GM23248 (cell line): ENCODE measurements at places on chromosomes 4 and X. TPM values are rescaled to one million over a fixed set of nuclear protein-coding genes. Genes with fewer than 3 reads are reported as not detected.

ADH1B gene
- not detected in 2 replicates for total RNA-seq

DNA sequence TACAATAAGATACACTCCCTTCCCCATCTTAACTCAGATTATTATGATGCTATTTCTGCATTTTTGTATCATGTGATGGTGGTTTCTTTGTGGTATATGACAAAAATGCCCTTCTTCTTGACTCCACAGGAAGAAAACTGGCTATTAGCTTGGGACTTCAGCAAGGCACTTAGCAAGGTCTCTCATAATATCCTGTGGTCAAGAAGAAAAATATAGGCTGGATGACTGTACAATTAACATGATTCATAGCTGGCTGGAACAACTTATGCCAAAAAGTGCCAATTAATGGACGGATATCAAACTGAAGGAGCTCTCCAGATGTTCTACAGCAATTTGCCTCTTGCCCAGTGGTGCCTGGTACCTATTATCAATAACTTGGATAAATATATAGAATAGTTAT is 2.3 kb upstream of the MID1IP1 start:
- no peak overlapping the region for H3K27ac ChIP-seq
- H3K4me1 ChIP-seq = peaks cover 45% of the 10 kb centered on the region
- DNase-seq = peak; percentile 78
- no peaks in the 10 kb centered on the region for H3K36me3 ChIP-seq
- no peak overlapping the region for H3K4me3 ChIP-seq

GRCh38 chrX:723781-724180 is 93.2 kb downstream of the SHOX start:
- H3K27me3 ChIP-seq = no peaks in the 10 kb centered on the region
- no peak overlapping the region for H3K27ac ChIP-seq
- no peak overlapping the region for H3K4me3 ChIP-seq
- H3K36me3 ChIP-seq = no peaks in the 10 kb centered on the region
- H3K4me1 ChIP-seq = no peaks in the 10 kb centered on the region

TXLNG gene
- total RNA-seq = 6.1 and 6.4 TPM in 2 replicates

GRCh38 chrX:136126872-136127406 is 20.4 kb upstream of the FHL1 start:
- no peak overlapping the region for H3K27ac ChIP-seq
- no peaks in the 10 kb centered on the region for H3K36me3 ChIP-seq
- H3K4me3 ChIP-seq = no peak overlapping the region
- no peaks in the 10 kb centered on the region for H3K27me3 ChIP-seq

ADGRG4 gene
- 0.25 TPM in 1 of 2 replicates, not detected in the other for total RNA-seq

DNA sequence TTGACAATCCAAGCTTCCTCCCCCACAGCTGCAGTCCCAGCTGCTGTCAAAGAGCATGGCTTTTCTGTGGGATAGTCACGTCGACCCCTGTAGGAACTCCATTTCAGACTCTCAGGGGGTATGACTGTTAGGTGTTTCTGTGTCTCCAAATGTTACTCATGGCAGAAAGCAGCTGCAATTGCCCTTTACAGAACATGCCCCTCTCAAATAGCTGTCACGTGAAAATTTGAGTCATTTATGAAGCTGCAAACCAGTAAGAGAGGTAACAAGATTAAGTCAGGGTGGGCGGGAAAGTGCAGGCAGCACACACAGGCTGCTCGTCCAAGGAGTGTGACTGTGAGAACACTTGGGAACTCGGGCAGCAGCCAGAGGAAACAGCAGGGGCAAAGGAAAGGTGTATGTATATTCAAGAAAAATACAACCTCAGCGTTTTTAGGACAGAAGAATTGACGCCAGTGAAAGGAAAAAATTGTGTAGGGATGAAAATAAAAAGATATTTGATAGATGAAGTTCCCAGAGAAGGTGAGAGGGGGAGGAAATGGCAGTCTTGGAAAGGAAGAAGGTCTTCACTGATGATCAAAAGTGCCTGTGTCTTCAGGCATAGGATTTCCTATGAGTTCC is 66.5 kb upstream of the TMEM184C start:
- H3K4me1 ChIP-seq = peaks cover 36% of the 10 kb centered on the region
- DNase-seq = peak; percentile 85
- H3K27me3 ChIP-seq = no peaks in the 10 kb centered on the region

RAB33A gene
- 3.3 and 5.8 TPM in 2 replicates for total RNA-seq

ZMAT1 gene
- total RNA-seq = not detected in 2 replicates

GRCh38 chr4:155578726-155579370 is 87.8 kb upstream of the GUCY1A1 start:
- H3K27me3 ChIP-seq = no peaks in the 10 kb centered on the region
- peaks cover 17% of the 10 kb centered on the region; the same call in 1 of the 2 replicates for H3K4me1 ChIP-seq
- no peak overlapping the region for H3K4me3 ChIP-seq
- H3K27ac ChIP-seq = no peak overlapping the region
- peak; percentile 39 for DNase-seq

- no peaks in the 10 kb centered on the region for H3K27me3 ChIP-seq
- DNase-seq = no peak
- no peak overlapping the region for H3K27ac ChIP-seq
- no peaks in the 10 kb centered on the region for H3K36me3 ChIP-seq
- no peaks in the 10 kb centered on the region for H3K4me1 ChIP-seq
Observed at GRCh38 chrX:46200413-46200812, 344.8 kb downstream of the ZNF674 start.

GRCh38 chr4:10128761-10129160 is 12.2 kb upstream of the WDR1 start:
- no peaks in the 10 kb centered on the region for H3K36me3 ChIP-seq
- H3K4me1 ChIP-seq = peaks cover 19% of the 10 kb centered on the region
- H3K27me3 ChIP-seq = no peaks in the 10 kb centered on the region
- no peak for DNase-seq

SLC9B2 gene
- total RNA-seq = 17.5 and 30.9 TPM in 2 replicates

TEX11 gene
- not detected in 2 replicates for total RNA-seq

DNA sequence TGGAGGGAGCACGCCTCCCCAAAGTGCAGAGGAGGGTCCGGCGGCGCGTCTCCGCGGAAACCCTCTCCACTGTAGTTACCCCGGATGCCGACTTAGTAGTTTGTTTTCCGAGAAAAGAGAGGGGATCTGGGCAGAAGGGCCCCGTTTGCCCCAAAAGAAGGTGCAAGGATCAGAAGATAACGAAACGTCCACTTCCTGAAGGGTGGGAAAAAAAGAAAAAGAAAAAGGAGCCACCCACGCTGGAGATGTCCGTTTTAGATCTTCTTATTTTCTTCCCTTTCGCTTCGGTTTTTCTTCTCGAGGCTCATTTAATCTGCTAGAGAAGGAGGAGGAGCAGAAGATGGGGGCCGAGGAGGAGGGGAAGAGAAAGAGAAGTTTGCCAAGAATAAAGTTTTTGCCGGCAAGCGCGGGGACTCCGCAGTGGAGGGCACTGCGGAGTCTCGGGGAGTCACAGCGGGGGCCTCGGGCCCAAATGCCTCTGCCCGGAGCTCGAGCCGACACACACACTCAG is 517 bp downstream of the LEF1 start:
- peaks cover 93% of the 10 kb centered on the region for H3K27me3 ChIP-seq
- no peak overlapping the region for H3K27ac ChIP-seq
- peak overlapping the region; percentile 73 for H3K4me3 ChIP-seq
- H3K4me1 ChIP-seq = no peaks in the 10 kb centered on the region
- H3K36me3 ChIP-seq = no peaks in the 10 kb centered on the region
- peak; percentile 45 for DNase-seq

- H3K27ac ChIP-seq = peak overlapping the region; percentile 87
- no peaks in the 10 kb centered on the region for H3K36me3 ChIP-seq
- no peak overlapping the region for H3K4me3 ChIP-seq
- H3K4me1 ChIP-seq = peaks cover 82% of the 10 kb centered on the region
- DNase-seq = peak; percentile 71
- H3K27me3 ChIP-seq = no peaks in the 10 kb centered on the region
Observed at GRCh38 chr4:156778093-156778492, 193.5 kb downstream of the PDGFC start.

- no peaks in the 10 kb centered on the region for H3K36me3 ChIP-seq
- H3K27me3 ChIP-seq = no peaks in the 10 kb centered on the region
- no peak for DNase-seq
- H3K4me3 ChIP-seq = no peak overlapping the region
Observed at GRCh38 chrX:118171356-118171755, 54.7 kb upstream of the KLHL13 start.

DNA sequence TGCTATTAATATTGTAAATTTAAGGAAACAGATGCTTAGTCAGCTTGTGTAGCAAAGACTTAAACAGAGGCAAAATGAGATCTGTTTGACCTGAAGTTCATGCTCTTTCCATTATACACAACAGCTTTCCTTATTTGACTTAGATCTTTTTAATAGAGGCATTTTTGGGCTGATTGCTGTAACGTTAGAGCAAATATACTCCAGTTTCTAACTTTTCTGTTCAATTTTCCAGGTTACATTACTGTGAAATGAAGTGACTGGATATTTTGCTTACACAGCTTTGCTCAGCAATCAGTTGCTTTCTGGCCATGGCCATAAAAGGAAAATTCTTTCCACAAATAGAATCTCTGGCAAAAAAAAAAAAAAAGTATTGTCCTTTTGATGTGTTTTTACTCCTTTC is 146.2 kb downstream of the PCDH7 start:
- H3K36me3 ChIP-seq = no peaks in the 10 kb centered on the region
- DNase-seq = no peak
- H3K4me3 ChIP-seq = no peak overlapping the region
- no peaks in the 10 kb centered on the region for H3K4me1 ChIP-seq
- H3K27ac ChIP-seq = no peak overlapping the region

DNA sequence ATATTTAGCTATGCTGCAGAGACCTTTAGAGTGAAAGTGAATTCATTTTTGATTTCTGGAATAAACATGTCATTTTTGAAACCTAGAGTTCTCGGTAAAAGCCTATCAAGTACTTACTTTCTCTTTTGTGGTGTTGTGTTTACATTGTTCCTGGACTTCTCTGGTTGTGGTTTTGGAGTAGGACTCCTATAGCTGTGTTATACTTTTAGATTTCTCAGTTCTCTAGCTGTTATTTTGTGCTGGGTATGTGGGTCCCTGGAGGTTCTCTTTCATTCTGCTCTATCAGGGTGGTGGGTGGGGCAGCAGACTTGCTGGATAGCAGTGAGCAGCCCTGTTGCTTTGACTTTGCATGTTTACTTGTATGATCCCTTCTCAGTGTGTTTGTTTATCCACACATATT is 25.6 kb upstream of the MSMO1 start:
- H3K4me3 ChIP-seq = peak overlapping the region; percentile 71
- H3K27me3 ChIP-seq = no peaks in the 10 kb centered on the region
- H3K27ac ChIP-seq = no peak overlapping the region
- H3K4me1 ChIP-seq = peaks cover 5% of the 10 kb centered on the region
- no peaks in the 10 kb centered on the region; the same call in 1 of the 2 replicates for H3K36me3 ChIP-seq

TKTL2 gene
- total RNA-seq = not detected in 2 replicates

- peak; percentile 73 for DNase-seq
- no peak overlapping the region for H3K27ac ChIP-seq
- no peaks in the 10 kb centered on the region for H3K36me3 ChIP-seq
Observed at GRCh38 chr4:2441393-2442174, 22.8 kb downstream of the CFAP99 start.

- H3K27me3 ChIP-seq = no peaks in the 10 kb centered on the region; the same call in 1 of the 2 replicates
- peak overlapping the region; percentile 77 for H3K4me3 ChIP-seq
- no peak for DNase-seq
- no peak overlapping the region for H3K27ac ChIP-seq
- H3K36me3 ChIP-seq = no peaks in the 10 kb centered on the region
Observed at GRCh38 chr4:184824776-184825084, 1.0 kb downstream of the ACSL1 start.

GRCh38 chr4:99612704-99613103 is 38.1 kb downstream of the MTTP start:
- no peaks in the 10 kb centered on the region for H3K4me1 ChIP-seq
- no peak for DNase-seq
- no peak overlapping the region for H3K4me3 ChIP-seq
- H3K27me3 ChIP-seq = no peaks in the 10 kb centered on the region

DNA sequence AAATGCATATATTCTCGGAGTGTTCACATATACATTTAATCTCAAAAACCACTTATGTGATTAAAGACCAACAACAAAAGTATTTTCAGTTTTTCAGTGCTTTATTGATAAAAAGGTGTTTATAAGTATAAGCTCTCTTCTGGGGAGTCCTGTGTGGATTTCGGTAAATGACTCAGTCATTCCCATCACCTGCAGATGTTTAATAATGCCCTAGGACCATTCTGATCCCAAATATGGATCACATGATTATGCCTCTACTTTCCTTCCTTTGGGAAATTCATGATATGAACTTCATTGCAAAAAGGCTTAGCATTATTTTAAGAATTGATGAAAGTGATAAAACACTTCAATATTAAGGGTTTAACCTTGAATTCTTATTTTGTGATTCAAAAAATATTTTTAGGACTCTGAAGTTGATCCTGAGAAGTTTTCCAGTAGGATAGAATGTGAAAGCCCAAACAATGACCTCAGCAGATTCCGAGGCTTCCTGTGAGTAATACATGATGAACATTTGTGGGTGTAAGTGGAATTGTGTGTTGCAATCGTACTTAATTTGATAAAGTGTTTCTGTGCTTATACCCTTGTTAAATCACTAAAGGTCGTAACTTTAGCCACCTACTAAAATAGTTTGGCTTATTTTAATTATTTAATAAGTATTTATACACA is 40.2 kb downstream of the ATP10D start:
- peak overlapping the region; percentile 91 for H3K27ac ChIP-seq
- peaks cover 59% of the 10 kb centered on the region for H3K4me1 ChIP-seq
- peak; percentile 94 for DNase-seq

GRCh38 chr4:145824463-145824862 is 114.2 kb downstream of the ZNF827 start:
- H3K36me3 ChIP-seq = no peaks in the 10 kb centered on the region
- H3K4me3 ChIP-seq = no peak overlapping the region
- no peak for DNase-seq

GRCh38 chr4:122293374-122294365 is 85.1 kb upstream of the ADAD1 start:
- H3K27me3 ChIP-seq = no peaks in the 10 kb centered on the region
- no peak overlapping the region for H3K4me3 ChIP-seq
- no peak overlapping the region for H3K27ac ChIP-seq
- no peaks in the 10 kb centered on the region for H3K4me1 ChIP-seq

DNA sequence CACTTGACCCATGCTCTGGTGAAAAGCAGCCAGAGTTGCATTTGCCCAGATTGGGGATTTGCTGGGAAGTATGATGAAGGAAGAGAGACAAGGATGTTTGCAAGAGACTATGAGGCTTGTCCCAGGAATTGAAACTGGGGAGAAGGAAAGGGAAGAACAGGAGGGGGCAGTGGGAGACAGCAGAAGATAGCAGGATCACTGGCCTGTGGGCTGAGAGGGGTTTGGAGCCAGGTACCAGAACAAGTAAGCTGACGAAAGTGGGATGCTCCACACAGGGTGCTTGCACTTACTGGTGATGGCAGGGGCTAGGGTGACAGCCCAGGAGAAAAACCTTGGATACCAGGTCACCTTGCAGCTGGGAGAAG is 3.4 kb upstream of the LETM1 start:
- no peaks in the 10 kb centered on the region for H3K27me3 ChIP-seq
- DNase-seq = no peak
- peaks cover 6% of the 10 kb centered on the region; the same call in 1 of the 2 replicates for H3K4me1 ChIP-seq
- H3K4me3 ChIP-seq = no peak overlapping the region

- no peak overlapping the region for H3K27ac ChIP-seq
- no peaks in the 10 kb centered on the region for H3K36me3 ChIP-seq
- H3K4me1 ChIP-seq = no peaks in the 10 kb centered on the region
- no peak overlapping the region for H3K4me3 ChIP-seq
Observed at GRCh38 chrX:12890467-12890866, 16.0 kb upstream of the TLR8 start.
